ENCODE measurements at places on chromosomes 11 and 22.

DNA sequence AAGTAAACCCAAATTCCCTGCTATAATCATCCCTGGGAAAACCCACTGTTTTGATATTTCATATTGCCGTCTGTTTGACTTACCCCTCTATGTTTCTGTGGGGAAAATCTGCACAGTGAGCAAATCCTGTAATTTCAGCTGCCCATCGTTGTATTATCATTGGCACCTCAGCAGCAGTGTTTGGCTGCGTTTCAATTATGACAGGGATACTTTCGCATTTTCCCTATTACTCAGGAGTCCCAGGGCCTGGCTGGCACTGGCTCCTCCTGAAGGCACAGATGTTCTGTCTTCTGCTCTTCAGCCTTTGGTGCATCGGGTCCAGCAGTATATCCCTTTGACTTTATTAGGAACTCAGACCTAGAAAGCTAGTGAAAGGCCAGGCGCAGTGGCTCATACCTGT, 12.2 kb upstream of the MMP12 start:
- DNase-seq: no peak

DNA sequence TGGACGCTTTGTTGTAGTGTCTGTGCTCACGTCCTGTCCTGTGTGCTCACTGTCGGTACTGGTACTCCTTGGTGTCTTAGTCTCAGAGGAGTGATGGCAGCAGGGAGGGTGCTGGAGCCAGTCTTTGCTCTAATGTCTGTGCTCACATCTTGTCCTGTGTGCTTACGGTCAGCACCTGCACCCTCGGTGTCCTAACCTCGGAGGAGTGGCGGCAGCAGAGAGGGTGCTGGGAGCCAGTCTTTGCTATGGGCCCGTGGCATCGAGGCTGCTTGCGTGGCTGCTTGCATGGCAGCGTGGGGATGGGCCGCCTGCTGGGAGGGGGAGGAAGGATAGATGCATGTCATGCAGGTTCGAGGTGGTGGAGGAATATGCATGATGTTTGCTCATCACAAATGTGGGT, 12.7 kb downstream of the IGHMBP2 start:
- no peak for DNase-seq

DNA sequence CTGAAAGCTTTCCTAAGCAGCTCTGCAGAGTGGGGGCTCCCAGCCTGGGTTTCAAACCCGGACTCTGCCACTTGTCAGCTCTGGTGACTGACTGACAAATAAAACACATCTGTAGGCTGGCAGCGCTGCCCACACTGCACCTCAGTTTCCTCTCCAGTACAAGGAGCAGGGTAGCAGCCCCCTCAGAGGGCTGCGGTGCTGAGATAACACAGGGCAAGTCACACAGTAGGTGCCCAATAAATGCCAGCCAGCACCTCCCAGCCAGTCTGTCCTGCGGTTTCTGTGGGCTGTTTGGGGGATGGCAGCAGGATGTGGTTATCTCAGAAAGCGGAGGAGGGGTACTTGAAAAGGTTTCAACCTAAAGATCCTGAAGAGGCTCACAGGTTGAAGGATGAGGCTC, 1.5 kb downstream of the SYT12 start:
- peak; percentile 32 for DNase-seq

DNA sequence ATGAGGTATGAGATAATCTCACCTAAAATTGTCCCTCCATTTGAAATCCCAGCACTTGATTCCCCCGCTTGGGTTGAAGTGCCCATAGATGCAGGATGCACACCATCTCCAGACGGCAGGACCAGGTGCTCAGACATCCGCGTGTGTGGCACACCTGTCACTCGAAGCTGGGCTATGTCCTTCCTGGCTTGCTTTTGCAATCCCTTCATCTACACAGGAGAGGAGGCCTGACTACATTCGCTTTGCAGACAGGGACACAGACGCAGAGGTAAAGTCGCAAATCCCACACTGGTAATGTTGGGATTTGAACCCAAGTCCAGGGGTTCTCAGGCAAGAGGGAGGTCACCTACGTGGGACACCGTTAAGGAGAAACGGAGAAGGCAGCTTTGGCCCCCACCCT, 7.2 kb upstream of the CYTH4 start:
- DNase-seq: no peak

DNA sequence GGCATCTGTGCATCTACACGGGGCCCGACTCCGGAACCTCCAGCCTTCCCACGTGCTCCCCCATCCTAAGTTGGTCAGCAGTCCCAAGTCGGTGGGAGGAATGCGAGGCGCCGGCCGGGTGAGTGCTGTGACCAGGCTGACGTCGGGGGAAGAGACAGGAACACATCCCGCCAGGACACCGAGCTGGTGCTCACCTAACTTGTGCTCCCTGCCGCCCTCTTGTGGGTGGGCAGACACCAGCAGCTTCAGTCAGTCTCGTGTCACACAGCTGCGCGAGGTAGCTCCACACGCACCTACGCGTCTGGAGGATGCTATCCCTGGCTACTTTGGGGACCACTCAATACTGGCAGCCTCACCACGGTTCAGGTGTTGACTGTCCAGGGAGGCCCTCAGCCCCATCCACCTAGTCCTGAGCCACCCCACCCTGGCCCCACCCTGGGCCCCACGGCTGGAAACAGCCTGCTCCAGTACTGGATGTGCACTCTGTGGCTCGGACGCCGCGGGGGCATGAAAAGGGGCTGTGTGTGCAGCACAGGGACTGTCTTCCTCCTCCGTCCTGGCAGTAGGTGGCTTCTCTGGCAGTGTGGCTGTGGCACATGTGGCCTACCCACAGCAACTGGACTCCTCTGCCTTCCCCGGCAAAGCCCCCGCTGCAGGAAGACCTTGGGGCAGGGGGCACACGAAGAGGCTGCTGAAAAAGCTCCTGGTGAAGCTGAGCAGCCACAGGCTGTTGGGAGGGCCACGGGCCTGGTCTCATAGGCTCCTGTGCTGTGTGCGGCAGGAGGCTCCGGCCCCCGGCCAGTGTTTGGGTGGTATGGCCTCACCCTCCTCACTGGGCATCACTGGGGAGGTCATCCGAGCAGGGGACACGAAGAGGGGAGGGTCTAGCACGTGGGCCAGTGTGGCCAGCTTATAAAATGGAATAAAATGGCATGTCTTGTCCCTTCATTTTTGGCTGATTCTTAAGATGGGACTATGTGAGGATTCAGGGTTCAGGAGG, 11.2 kb upstream of the BID start:
- peak; percentile 70 for DNase-seq

- no peak for DNase-seq
Observed at GRCh38 chr11:32312865-32313403, 122.4 kb downstream of the WT1 start.

DNA sequence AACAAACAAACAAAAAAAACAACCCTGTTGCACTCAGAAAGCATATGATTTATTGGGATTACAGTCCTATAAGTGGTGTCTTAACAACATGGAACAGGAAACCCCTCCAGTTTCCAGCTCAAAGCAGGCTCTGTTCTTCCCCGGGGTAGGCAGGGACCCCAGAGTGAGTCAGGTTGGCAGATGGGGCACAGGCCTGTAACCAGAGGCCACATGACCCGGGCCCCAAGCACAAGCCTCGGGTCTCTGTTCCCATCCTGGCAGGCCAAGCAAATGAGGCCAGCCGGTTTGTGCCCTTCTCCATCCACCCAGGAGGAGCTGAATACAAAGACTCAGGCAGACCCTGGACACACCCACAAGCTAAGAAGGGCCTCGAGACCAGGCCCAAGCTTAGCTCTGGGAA, 75.8 kb downstream of the NAT10 start:
- no peak for DNase-seq

GRCh38 chr11:76380159-76380976, 564 bp downstream of the THAP12 start:
- DNase-seq: peak; percentile 54

- DNase-seq: no peak
Observed at GRCh38 chr11:46524201-46524770, 69.5 kb downstream of the AMBRA1 start.

- no peak for DNase-seq
Observed at GRCh38 chr22:22110548-22111266, 128.1 kb upstream of the TOP3B start.

- no peak for DNase-seq
Observed at GRCh38 chr11:114116800-114117199, 57.3 kb downstream of the ZBTB16 start.

- no peak for DNase-seq
Observed at GRCh38 chr11:95720195-95720594, 69.4 kb downstream of the FAM76B start.

GRCh38 chr11:132140056-132140455, 769.6 kb downstream of the NTM start:
- DNase-seq: no peak

GRCh38 chr11:44112091-44112821, 16.8 kb downstream of the EXT2 start:
- DNase-seq: no peak

DNA sequence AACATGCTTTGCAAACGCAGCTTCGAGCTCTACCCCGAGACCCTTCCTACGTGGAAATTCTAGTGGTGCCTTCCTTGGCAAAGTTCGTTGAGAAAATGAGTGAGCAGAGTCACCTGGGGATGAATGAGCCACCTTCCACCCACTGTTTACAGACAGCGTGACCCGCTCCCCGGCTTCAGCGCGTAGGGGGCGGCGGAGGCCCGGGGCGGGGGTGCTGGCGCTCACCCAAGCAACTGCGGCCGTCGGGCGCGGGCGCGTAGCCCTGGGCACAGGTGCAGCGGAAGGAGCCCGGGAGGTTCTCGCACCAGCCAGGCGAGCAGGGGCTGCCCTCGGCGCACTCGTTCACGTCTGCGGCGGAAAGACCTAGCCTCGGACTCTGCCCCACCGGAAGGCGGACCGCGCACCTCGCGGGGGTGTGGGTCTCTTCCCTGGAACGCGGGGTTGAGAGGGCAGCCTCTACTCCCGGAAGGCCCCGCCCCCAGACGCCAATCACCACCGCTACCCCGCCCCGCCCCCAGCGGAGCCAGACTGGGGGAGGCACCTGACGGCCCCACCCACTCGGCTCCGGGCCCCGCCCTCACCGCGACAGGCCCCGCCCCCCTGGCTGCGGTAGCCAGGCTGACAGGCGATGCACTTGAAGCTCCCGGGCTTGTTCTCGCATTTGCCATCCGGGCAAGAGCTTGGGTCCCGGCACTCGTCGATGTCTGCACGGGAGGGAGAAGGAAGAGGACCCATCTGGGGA, 11.8 kb downstream of the LTBP3 start:
- DNase-seq: peak; percentile 99

GRCh38 chr11:127385071-127385470, 384.5 kb upstream of the KIRREL3 start:
- no peak for DNase-seq

- no peak for DNase-seq
Observed at GRCh38 chr22:37968452-37969251, 15.2 kb downstream of the POLR2F start.

DNA sequence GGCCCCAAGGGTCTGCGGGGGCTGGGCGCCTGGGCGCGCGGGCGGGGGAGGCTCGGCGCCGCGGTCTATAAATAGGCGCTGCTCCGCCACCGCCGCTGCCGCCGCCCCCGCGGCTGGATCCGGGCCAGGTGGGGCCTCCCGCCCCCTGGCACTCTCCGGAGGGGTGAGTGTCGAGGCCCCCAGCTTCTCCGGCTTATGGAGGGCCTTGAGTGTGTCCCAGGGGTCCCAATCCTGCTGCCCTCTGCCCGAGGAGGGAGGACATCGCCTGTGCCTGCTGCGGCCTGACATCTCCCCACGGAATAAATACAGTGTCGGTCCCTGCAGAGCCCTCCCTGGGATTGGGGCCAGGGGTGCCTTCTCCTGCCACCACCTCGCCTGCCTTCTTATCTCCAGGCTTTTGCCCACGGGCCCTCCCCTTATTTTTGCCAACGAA, 4.3 kb upstream of the GP1BB start:
- peak; percentile 41 for DNase-seq

GRCh38 chr11:64500176-64501013, 90.6 kb upstream of the SLC22A12 start:
- DNase-seq: no peak

- no peak for DNase-seq
Observed at GRCh38 chr11:119513131-119513805, 90.3 kb upstream of the THY1 start.

DNA sequence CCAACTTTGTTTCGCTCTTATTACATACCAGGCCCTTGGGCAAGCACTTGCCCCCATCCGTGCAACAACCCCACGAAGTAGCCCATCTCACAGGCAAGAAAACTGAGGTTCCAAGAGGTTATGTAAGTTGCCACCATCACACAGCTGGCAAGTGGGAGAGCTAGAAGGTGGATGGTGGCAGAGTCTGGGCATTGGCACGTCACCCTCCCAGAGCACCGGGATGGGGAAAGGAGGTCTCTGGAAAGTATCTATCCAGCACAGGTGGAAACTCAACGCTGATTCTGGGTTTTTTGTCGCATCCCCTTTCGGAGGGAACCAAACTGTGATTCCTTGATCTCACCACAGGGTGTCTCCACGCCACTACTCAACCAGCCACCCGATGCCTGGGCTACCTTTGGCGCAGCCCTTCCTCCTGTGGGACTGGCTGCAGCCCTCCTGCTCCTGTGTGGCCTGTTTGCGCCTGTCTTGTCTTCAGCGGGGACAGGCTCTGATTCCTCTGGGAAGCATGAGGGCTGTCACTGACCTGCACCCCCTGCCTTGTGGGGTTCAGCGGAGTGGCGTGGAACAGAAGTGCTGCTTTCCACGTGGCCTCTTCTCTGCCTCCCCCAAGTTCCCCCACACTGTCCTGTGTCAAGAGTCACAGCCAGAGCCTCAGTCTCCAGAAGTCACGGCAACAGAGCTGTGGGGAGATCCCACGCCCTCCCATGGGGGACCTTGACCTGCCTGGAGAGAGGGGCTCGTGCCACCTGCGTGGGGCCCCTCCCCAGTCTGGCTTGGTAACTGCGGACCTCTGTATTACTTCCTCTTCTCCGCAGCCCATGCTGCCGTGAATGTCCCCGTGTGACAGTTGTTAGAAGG, 34.4 kb upstream of the TRIM29 start:
- peak; percentile 36 for DNase-seq

- DNase-seq: no peak
Observed at GRCh38 chr11:122902951-122903350, 20.4 kb downstream of the JHY start.

- peak; percentile 34 for DNase-seq
Observed at GRCh38 chr11:68142028-68142412, 20.8 kb upstream of the CHKA start.

DNA sequence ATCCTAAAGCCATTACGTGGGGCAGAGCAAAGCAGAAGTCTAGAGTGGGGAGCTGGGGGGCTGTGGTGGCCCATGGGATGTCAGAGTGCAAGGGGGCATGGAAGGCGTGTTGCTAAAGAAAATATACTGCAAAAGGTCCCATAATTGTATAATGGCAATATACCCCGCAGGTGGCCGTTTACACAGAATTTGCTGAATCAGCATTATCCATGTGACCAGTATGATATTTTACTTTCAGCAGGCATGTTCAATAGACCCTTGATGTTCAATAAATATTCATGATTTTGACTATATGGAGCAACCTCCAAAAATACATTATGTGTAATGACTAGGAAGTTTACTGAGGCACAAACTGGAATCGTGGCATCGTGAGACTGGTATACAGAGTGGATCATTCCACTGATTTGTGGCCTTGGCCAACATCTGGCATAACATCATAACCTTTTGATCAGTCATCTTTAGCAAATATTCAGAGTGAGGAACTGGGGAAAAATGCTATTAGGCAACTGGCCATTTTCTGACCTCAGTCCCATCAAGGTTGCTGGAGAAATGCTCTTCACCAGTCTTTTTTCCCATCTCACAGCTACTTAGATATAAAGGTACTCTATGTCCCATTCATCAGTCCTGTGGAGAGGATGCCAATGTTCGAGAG, 29.3 kb upstream of the PPP2R1B start:
- no peak for DNase-seq
